ENCODE measurements at places on chromosomes 6 and 20.

GRCh38 chr6:158621694-158622544, 22.6 kb downstream of the DYNLT1 start:
- DNase-seq, result no peak

DNA sequence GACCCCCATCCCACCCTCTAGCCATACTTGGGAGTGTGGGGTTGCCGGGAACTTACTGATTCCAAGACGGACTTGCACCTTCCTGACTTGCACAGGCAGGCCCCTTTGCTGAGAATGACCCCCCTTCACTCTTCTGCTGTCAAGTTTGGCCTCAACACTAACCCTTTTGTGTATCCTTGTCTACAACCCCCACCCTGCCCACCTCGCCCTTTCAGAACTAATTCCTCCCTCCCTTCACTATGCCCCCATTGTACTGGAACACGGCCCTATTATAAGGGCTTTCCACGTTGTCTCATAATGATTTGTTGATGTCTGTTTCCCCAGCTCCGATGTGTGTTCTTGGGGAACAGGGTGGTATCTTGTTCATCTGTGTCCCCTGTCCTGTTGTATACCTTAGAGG, 4.4 kb upstream of the NEDD9 start:
- DNase-seq, result no peak

DNA sequence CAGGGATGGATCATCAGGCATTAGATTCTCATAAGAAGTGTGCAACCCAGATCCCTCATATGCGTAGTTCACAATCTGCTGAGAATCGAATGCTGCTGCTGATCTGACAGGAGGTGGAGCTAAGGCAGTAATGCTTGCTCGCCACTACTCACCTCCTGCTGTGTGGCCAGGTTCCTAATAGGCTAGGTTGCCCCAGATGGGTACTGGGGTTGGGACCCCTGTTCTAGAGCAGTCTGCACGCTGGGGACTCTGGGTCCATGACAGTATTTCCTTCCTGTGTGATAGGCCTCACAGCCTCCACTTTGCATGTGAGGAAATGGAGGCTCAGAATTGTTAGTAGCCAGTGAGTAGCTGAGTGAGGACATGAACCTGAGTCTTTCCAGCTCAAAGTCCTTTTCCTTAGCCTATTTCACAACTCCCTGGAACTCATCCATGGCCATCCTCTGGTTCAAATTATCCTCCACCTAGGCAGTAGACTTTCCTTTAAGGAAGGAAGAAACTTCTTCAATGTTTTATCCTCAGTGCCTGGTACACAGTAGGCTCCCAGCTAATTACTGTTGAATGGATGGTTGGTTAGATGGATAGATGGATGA, 117.2 kb downstream of the SYCP2 start:
- DNase-seq, result no peak

- no peak for DNase-seq
Measured at GRCh38 chr20:13464702-13465101, 174.0 kb downstream of the TASP1 start.

- DNase-seq, result no peak
Measured at GRCh38 chr6:163732479-163732878, 318.0 kb downstream of the QKI start.

GRCh38 chr6:133937909-133938308, 15.1 kb upstream of the TBPL1 start:
- no peak for DNase-seq

DNA sequence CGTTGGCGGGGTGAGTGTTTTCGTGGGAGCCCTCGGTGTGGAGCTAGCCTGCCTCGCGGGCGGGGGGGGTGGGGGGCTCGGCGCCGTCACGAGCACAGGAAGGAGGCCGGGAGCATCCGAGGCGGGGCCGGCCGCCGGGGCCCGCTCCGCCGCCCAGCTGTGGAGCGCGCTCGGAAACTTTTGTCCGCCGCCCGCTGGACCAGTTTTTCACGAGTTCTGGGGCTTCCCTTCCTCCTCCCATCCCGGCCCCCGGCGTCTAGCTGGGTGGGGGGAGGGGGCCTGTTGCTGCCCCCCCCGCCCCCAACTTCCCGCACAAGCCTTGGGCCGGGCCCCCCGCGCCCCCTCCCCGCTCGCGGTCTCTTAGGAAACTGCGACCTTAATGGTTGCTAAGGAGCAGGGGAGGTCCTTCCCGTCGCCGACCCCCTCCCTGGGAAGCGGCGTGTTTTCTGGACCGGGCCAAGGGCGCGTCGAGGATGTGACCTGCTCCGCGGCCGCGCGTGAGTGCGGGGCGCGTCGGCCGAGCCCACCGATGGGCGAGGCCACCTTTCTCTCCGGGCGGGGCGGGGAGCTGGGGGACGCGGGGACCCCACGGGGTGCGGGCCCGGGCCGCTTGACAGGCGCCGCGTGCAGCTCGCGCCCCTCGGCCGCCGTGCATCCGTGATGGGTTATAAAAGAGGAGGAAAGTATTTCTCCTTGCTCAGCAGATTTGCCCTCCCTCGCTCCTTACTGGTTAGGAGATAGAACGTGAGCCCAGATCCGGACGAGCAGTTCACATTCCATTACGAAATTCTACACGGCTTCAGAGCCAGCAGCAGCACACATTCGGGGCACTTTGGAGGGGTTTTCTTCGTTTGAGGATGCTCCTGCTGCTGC, 1.4 kb downstream of the RREB1 start:
- peak; percentile 56 for DNase-seq
